ENCODE measurements at places on chromosomes 5 and 9.

DNA sequence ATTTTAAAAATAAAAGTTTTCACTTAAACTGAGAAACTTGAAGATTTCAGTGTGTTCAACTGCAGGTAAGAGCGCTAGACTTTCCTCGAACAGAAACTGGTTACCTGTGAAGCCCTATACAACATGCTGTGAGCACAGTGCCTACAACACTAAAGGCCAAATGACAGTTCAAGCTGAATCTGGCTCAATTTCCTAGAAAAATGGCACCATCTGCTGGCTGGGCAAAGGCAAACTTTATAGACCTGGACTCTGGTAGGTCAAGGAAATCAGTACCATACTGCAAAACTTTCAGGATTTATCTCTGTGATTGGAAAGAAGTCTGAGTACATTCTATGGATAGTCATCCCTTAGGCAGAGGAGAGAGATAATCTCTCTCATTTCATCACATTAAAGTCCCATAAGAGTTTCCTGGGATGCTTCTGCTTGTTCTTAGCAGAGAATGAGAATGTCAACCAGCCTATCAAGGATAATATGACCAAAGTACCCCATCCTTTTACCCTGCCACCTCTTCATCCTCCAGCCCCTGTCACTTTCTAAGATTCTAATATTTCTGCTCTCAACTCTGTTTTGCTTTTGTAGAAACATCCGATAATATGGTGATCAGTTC is 31.8 kb upstream of the FOXB2 start:
- DNase-seq = no peak

DNA sequence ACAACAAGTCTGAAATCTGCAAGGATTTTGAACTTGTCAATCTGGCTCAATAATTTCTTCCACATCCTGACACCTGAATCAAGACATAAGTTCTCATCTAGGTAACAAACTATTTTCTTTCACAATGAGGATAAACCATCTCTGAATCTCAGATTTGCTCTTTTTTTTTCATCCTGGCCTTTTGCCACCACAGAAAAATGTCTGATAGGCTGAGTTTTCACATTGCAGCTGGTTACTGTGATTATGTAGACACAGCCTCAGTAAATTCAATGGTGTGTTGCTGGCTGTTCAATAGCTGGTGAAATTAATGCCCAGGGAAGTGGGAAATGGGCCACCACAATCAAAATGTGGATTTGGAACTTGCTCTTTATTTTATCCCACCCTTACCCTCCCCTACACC is 2.8 kb upstream of the ADRA1B start:
- DNase-seq = no peak

GRCh38 chr9:97594381-97594921 is 38.7 kb downstream of the TSTD2 start:
- DNase-seq = no peak

GRCh38 chr9:7287065-7287464 is 512.5 kb downstream of the DMAC1 start:
- DNase-seq = no peak

DNA sequence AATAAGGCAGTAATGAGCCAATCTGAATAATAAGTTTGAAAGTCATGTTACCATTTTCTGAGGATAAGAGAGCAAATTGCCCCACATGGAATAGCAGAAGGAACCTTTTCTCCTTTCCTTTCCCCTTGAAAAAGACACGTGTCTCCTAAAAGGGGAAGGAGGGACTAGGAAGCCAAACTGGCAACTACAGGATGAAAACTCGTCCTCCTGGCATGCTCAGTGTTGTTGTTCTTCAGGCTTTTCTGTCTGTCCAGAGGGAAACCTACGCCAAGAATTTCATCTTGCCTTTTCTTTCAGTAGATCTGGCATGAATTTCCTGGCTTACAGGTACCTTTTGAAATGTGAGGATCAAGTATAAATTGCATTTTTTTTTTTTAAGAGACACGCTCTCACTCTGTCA is 355.9 kb upstream of the TLE4 start:
- DNase-seq = no peak

DNA sequence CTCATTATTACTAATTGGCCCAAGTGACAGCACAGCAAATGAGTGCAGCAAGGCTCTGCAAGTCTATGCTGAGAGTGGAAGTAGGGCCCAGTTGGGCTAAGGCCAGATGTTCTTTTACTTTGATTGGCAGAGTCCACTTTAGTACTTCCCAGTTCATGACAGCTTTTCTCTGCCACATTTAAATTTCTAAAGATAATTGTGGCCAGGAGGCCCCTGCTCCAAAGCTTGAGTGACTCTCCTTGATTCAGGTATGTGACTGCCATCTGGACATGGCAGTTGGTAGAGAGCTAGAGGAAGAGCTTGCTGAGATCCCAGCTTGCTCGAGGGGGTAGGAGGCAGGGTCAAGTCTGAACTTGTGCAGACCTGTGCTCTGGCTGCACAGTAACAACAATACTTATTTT is 154.1 kb downstream of the CARTPT start:
- DNase-seq = no peak

DNA sequence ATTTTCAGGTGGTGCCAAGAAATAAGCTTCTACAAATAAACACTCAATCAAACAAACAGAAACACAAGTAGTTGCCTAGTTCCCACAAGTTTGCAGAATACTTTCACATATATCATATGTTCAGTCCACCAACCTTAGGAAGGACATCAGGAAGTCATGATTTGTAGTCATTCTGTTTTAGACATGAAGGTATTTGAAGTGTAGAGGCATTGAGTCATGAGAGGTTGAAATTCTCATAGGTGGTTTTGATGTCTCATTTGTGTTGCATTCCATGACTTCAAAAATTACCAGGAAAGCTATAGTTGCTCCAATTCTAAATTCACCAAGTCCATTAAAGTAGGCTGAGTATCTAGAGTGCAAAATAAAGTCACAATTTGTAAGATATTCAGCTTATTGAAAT is 159.0 kb downstream of the KCTD16 start:
- no peak for DNase-seq

- no peak for DNase-seq
Measured at GRCh38 chr5:16489322-16489791, 23.8 kb upstream of the ZNF622 start.

DNA sequence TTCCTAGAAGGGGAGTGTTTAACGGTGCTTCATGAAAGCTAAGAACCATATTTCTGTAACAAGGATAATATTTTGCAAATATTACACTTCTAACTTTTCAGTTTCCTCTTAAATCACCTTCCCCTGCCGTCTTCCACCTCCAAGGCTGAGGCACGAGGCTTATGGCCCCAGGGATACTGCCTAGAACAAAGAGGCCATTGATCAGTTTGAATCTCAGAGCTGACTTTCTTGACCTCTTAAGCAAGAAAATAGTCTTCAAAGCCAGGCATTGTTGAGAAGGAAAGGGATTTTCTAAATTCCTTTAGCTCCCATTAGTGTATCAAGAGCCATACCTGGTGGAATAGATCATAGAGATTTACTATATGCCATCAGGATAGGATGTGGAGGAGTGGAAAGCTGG is 566.2 kb downstream of the BNC2 start:
- no peak for DNase-seq

DNA sequence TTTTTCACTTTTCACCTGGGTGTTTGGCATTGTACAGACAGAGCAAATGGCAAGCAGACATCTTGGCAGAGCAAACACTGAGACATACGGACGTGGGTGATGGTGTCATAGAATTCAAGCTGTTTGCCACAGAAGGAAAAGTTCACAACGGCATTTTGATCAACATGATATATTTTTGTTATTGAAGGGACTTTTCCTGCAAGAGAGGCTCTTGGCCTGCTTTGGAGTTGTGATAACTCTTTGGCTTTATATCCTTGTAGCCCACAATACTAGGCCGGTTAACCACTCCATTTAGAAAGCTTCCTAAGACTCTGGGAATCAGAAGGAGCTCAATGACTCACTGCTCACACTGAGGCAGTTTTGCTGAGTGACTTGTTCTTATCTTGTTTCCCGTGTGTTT is 1038.3 kb downstream of the TLE1 start:
- DNase-seq = no peak

DNA sequence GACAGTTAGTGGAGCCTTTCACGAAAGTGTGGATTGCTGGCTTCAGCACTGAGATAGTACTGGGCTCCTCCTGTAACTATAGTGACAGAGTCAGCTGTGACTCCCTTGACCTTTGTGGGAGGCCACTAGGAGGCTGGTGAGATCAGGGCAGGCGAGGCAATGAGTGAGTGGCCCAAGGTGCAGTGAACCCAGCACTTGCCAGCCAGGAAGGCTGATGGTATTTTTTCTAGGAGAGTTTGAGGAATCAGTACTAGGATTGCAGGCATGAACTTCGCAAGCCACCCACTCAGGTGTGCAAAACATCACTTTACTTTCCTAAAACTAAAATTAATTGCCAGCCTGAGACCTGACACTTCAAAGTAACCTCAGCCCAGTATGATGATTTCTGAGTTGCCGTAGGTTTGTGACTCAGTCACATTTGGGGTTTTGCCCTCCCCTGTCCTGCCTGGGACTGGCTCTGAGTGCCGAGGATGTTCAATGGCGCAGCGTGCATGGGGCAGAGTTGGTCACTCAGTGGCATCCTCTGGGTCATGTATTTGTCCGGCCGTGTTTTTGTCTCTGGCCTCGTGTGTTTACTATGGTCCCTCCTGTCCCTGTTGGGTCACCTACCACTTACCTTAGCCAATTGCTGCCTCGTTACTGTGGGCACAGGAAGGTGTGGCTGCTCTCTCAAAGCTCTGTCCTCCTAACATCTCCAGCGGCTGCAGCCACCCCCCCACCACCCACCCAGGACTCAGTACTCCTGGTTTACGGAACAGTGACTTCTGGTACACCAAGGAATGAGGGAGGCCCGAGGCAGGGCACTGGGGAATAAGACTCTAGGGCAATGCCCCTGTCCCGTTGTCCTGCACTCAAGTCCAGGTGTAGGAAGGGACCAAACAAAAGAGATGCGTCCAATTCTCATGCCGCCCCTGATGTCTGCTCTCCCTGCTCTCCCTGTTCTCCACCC is 67.2 kb downstream of the IL31RA start:
- no peak for DNase-seq

DNA sequence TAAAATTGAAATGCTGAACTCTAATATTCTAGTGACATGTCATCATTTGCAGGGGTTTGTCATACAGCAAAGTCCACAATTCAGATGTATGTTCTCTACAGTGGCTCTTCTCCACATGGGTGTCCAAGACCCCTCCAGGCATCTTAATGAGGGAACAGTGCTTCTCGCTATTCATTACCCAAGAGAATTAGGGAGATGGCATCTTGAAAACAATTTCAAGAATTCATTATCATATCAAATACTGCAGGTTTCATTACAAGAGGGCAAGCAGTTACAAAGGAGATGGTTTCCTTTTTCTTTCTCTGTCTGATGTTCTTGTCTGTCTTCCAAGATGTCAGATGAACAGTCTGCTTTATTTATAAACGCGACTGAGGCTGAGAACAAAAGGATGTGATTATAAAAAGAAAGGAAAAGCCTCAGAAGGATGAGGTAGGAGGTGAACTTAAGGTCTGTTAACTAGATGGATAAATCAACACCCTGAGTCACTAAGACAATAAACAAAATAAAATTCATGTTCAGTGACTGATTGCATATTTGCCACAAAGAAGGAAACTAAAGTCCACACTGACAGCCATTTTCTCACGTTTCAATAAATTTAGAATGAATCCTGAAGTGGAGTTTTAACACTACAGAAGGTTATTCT is 326.7 kb upstream of the EFNA5 start:
- DNase-seq = no peak

DNA sequence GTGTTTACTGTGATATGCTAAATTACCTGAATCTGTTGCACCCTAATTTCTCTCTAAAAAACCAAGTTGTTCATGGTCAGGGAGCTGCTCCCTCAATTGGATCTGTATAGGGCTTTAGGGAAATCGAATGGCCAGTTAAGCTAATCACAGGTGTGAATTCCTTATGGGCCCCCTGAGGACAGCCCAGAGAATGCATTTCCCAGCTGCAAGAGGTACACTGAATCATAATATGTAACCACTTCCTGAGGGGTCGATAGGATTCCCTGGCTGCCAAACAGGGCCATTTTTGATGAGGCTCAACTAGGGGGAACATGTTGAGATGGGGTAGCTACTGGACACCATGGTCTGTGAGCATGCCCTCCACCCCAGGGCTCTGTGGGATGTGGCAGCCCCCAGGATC is 478.6 kb downstream of the CCDC171 start:
- DNase-seq = no peak

DNA sequence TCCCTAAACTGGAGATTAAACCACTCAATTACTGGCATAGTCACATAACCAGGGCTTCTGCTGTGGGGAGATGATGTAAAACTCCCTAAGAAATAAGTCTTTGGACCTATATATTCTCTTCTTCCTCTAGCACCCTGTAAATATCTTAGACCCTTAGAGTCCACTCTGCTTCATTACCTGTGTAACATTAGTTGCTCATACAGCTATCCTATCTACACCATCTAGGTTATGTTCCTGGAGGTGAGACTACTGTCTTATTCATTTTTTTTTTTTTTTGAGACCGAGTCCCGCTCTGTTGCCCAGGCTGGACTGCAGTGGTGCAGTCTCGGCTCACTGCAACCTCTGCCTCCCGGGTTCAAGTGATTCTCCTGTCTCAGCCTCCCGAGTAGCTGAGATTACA is 9.6 kb upstream of the TICAM2 start:
- no peak for DNase-seq

DNA sequence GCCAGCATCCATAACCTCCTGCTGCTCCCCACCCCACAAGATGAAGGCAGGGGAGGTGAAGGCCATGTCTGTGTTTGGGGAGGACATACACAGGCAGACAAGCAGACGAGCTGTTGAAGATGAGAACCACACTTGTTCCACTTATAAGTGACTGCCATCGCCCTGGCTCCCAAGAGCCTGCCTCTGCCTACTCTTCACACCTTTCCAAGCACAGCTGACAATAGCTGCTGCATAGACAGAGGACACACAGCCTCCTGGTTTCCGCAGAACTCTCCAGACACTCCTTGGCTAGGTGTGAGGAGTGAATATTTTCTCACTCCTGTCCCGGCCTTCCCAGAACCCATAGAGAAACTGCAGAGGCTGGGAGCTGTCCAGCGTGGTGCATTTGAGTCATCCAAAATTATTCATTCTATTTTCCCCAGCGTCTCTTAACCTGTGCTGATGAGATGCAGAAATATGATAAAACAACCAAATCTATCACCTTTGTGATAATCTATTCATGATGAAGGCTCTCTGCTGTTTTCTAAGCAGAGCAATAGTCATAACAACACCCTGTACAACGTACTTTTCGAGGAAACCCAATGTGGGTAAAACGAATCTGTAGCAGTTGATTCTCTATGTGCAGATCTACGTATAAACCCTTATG is 24.7 kb downstream of the KLF9 start:
- no peak for DNase-seq

DNA sequence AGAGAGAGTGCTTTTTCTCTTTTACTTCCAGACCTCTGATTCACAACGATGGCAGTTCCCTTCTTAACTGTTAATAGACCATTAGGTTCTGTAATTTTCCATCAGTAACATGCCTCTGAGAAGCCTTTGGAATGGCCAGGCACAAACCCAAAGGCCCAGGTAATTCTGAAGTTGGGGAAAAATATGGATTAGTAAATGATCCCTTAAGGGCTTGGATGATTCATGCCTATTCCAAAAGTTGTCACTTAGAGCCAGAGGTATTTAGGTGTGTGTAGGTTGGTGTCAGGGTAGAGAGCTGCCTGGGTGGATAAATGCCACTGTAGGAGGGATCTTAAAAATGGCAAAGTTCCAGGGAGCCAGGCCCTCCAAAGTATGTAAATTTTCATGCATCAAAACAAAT is 228.8 kb downstream of the PLK2 start:
- no peak for DNase-seq
